NCI-H526 (cell line): ENCODE measurements at places on chromosomes 3 and 15.

GRCh38 chr3:99470841-99471240 lies 167.6 kb upstream of the COL8A1 start:
- DNase-seq, result no peak

- DNase-seq, result no peak
Observed at GRCh38 chr3:109396806-109397205, 59.5 kb upstream of the DPPA4 start.

- no peak for DNase-seq
Observed at GRCh38 chr3:35194666-35195065, 444.7 kb upstream of the ARPP21 start.

- DNase-seq, result no peak
Observed at GRCh38 chr3:55526332-55527030, 39.4 kb upstream of the WNT5A start.

- DNase-seq, result no peak
Observed at GRCh38 chr15:71094137-71094536, 21.1 kb upstream of the THSD4 start.

DNA sequence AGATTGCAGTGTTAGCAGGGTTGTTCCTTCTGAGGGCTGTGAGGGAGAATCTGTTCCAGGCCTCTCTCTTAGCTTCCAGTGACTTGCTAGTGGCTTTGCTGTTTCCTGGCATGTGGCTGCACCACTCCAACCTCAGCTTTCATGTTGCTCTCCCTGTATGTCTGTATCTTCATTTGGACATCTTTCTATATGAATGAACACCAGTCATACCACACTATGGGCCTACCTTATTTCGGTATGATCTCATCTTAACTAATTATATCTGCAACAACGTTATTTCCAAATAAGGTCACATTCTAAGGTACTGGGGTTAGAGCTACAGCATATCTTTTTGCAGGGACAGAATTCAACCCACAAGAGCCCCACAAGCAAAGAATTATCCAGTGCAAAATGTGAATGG lies 356.7 kb upstream of the UMPS start:
- no peak for DNase-seq

GRCh38 chr3:177281292-177282118 lies 84.2 kb upstream of the TBL1XR1 start:
- no peak for DNase-seq

DNA sequence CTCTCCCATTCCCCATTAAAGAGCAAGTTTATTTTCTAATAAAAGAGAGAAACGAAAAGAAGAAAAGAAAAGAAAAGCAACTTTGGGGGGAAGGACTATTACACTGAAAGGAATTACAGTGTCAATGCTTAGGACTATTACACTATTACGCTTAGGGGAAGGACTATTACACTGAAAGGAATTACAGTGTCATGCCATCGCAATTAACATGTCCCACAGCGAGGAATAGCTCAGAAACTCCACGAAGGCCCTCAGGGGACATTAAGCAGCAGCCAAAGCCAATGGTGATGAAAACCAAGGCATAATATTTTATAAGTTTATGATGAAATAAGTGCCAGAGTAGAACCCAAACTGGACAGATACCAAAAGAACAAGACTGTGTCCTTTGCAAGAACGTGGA lies 22.1 kb upstream of the DET1 start:
- DNase-seq, result no peak

DNA sequence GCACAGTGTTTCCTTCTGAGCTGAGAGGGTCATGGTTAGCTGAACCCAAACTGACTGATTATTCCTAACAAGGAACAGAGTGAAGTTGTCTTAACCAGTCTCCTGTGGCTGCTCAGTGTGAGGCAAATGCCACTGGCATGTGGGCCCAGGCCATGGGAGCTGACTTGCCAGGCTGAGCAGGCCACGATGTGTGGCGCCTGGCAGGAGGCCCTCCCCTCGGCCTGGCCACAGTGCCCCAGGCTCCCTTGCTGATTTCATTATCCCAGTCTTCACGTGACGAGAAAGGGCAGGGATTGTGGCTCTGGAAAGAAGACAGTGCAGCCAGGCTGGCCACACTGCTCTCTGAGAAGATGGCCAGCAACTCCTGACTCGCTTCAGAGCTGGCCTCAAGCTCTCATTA lies 58.8 kb downstream of the SLCO2A1 start:
- no peak for DNase-seq

GRCh38 chr15:70160267-70160666 lies 62.5 kb upstream of the TLE3 start:
- no peak for DNase-seq

- DNase-seq, result no peak
Observed at GRCh38 chr15:48644467-48644826, 1.1 kb downstream of the FBN1 start.

GRCh38 chr3:57011022-57011421 lies 49.4 kb upstream of the SPATA12 start:
- no peak for DNase-seq

- no peak for DNase-seq
Observed at GRCh38 chr15:41842229-41842628, 3.6 kb downstream of the PLA2G4B start.

GRCh38 chr15:32682569-32682968 lies 35.2 kb upstream of the GREM1 start:
- no peak for DNase-seq

DNA sequence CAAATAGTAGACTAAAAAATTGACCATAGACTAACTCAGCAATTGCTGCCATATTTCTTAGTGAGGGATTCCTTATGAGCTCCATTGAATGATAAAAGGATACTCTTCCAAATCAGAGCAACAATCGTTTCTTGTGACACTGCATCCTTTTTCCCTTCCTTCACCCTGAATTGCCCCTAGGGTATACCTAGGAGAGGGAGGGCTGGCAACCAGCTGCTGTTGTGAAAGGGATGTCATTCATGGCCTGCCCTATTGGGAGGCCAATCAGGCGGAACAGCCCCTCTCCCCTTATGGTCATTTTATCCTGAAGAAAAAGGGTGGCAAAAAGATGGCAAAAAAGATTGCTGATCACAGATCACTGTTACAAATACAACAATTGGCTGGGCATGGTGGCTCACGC lies 26.3 kb downstream of the B3GNT5 start:
- no peak for DNase-seq

- DNase-seq, result no peak
Observed at GRCh38 chr15:85094685-85095084, 113.0 kb downstream of the PDE8A start.

- no peak for DNase-seq
Observed at GRCh38 chr3:134267996-134268395, 17.3 kb upstream of the RYK start.

GRCh38 chr15:39657668-39658067 lies 76.8 kb downstream of the THBS1 start:
- DNase-seq, result no peak
